Nephron progenitor cell (in vitro differentiated cells): ENCODE measurements at places on chromosomes 2 and 18.

GRCh38 chr2:241575624-241576292 lies 17.2 kb downstream of the BOK start:
- no peak for DNase-seq

- no peak for DNase-seq
Observed at GRCh38 chr18:49778826-49779465, 34.4 kb downstream of the ACAA2 start.

GRCh38 chr18:28136071-28136470 lies 40.9 kb downstream of the CDH2 start:
- DNase-seq, result no peak

GRCh38 chr2:109513749-109514588 lies 99.8 kb downstream of the SEPTIN10 start:
- peak; percentile 24 for DNase-seq

GRCh38 chr18:79681484-79682387 lies 2.1 kb downstream of the CTDP1 start:
- no peak for DNase-seq

- DNase-seq, result no peak
Observed at GRCh38 chr2:196277002-196277401, 105.6 kb upstream of the STK17B start.

DNA sequence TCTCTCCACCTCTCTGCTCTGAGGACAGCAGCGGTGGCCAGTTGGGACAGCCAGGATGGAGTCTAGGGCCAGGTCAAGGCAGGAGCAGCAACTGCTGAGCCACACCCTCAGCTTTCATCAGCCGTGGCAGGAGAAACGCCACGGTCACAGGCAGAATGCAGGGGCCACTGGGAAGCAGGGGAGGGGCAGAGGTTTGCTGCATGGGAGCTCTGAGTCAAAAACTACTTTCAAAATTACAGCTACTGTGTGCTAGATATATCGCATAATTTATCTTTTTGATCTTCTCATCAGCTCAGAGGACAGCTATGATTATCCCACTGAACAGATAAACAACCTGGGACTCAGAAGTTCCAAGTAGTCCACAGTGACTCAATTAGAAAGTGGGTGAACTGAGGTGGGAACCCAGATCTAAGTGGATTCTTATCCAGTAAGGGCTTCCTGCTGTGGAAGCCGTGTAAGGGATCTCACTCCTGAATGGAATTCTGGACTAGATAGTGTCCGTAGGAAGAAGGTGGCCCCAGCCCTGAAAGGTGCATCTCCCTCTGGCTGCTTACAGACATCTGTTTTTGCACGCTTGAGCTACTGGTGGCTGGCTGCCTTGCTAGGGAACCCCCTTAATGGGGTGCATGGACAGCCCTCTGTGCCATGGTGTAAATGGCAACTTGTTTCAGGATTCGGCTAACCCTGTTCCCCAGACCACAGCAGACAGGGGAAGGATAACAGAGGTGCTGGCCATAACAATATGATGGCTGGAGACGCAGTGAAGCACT lies 194.6 kb upstream of the SMAD2 start:
- no peak for DNase-seq

DNA sequence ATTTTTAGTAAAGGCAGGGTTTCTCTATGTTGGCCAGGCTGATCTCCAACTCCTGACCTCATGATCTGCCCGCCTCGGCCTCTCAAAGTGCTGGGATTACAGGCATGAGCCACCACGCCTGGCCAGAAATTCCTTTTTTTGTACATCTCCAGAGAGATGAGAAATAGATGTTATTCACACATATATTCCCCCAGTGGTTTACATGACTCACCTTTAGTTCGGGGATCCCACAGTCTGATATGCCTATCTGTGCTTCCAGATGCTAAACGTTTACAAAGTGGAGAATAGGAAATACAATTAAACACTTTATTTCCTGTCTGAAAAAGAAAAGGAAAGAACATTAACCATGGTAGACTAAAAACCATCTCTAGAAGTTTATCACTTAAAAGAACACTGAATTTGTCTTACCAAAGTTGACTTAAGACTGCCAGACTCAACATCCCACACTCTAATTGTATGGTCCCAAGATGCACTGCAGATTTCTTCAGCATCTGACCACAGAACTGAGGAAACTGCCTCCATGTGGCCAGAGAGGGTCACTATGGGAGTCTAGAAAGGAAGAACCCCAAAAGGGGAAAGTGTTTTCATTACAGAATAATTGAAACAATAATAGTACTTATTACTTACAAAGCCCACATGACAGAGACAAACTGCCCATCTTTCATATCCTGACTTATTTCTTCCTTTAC lies 12.6 kb upstream of the ICA1L start:
- no peak for DNase-seq

- DNase-seq, result no peak
Observed at GRCh38 chr2:10626837-10627236, 62.9 kb downstream of the NOL10 start.

DNA sequence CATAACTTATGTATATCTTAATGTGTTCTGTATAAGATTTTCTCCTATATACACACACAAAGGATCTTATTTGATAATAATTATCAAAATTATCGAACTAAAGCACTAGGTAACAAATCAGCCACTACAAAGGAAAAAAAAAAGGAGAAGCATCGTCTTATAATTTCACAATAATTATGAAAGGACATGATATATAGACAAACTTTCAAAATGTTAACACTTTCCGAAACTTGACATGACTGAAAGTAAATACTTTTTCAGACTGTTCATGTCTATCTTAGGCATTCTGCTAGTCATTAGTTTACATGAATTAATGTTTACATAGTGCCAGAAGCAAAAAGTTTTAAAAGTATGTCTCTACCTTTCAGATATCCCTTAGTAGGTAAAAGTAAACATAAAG lies 7.3 kb upstream of the NR4A2 start:
- no peak for DNase-seq

- no peak for DNase-seq
Observed at GRCh38 chr18:59881728-59882656, 17.8 kb upstream of the PMAIP1 start.

GRCh38 chr2:196737046-196737445 lies 62.4 kb downstream of the GTF3C3 start:
- DNase-seq, result no peak

- DNase-seq, result peak; percentile 30
Observed at GRCh38 chr2:219171231-219171651, 1.4 kb upstream of the SLC23A3 start.

DNA sequence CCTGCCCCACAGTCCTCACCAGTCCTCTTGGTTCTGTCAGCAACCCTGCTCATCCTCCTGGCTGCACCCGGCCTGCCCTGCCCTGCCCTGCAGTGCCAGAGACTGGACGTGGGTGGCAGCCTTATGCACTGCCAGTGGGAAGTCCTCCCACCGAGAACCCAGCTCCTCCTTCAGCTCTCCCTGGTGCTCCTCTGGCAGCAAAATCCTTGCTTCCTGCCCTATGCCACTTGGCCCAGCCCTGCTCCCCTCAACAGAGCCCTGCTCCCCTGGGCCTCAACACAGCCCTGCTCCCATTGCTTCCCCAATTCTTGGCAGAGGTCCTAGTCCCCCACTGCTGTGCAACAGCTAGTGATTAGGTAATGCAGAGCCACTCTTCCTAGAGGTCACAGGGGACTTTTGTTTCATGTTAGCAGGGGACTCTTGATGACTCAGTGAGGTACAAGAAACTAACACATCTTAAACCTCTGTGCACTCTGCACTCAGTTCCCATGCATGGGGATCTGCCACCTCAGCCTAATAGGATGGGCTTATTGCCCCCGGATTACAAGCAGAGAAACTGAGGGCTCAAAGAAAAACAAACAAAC lies 58.0 kb upstream of the EDAR start:
- DNase-seq, result no peak

DNA sequence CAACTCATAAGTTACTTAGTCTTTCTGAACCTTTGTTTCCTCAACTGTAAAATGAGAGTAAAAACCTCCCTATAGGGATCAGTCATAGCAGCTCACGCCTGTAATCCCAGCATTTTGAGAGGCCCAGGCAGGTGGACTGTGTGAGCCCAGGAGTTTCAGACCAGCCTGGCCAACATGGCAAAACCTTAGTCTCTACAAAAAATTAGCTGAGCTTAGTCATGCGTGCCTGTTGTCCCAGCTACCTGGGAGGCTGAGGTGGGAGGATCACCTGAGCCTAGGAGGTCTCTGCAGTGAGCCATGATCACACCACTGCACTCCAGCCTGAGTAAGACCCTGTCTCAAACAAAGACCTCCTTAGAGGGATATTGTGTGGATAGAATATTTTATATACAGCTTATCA lies 2.3 kb downstream of the GPR155 start:
- DNase-seq, result no peak

DNA sequence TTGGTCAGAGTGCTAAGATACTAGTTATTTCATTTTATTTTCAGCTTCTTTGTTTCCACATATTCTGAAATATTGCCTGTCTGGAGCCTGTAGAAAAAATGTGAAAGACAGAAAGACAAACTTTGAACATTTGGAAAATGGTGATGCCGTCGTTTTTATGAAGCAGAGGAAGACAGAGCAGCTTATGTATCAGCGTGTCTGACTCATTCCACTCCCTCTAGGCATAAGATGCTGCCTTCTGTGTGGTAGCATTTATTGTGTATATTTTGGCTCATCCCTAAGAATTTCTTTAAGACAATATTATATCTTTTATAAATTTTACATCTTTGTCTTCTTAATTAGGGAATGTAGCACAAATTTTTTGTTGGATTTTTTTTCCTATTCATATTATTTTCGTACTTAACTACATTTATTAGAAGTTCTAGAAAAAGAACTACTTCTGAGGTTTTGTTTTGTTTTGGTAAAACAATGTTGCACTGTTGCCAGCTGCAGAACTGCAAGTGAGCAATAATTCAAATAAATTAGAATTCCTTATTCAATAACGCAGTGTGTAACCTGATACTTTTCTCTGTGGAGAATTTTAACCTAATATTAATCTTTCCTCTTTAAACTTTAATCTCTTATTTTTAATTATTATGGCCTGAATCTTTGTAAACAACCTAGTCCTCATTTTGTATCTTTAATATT lies 300.4 kb downstream of the ZNF407 start:
- DNase-seq, result no peak

- DNase-seq, result no peak
Observed at GRCh38 chr2:122960759-122961641, 1064.1 kb upstream of the CNTNAP5 start.

DNA sequence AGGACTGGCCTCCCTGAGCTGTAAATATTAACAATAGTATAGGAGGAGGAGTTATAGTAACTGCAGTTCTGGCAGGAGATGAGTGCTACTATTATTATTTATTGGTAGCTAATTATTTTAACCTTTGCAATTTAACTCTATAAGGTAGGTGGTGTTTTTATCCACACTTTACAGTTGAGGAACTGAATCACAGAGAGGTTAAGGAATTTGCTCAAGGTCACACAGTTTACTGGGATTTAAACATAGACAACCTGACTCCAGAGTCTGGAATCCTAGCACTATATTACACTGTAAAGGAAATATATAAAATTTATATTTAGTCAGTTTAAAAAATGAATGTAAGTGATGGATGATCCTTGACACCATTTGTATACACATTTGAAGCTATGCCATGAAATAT lies 2.1 kb downstream of the ERICH2 start:
- DNase-seq, result no peak

DNA sequence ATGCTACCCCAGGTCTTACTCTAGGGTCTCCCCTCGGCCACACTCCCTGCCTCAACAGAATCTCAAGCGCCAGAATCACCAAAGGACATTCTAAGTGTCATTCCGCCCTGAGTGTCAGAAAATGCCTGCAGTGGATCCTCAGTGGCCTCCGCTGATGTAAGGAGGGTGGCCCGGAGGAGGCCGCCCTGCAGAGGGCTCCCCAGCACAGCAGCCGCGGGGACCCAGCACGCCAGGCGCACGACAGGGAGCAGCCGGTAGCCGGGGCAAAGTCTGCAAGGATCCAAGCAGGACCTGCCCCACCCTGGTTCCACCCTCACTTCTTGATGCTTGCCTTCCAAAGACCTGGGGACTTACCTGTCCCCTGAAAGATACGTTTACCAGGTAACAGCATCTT lies 54.2 kb upstream of the ID2 start:
- no peak for DNase-seq

GRCh38 chr2:72144632-72145288 lies 2.9 kb downstream of the CYP26B1 start:
- peak; percentile 71 for DNase-seq

DNA sequence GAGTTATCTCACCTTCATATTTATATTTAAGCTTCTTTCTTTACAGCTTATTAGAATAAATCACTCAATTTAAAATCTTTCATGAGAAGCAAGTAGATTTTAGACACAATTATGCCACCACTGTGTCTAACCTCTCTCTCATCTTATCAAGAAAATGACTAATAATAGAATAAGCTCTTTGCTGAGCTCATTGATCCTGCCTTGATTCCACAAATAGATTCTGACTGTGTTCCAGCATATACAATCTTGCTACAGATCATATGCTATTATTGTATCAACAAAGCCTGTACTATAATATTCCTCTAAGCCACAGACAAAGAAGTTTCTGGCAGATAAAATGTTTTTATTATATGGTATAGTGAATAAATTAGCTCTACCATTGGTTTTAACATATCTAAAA lies 168.7 kb upstream of the GULP1 start:
- no peak for DNase-seq

DNA sequence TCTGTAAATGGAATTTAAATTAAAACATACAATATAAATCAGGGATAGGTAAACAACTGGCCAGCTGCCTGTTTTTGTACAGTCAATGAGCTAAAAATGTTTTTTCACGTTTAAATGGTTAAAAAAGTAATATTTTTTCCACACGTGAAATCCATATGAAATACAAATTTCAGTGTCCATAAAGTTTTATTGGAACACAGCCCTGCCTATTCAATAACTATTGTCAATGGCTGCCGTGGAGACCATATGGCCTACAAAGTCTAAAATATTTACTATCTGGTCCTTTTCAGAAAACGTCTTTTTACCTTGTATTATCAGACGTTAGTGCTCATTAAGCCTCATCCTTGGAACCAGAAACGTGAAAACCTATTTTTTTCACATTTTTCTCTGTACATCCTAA lies 1.3 kb downstream of the TMEM17 start:
- no peak for DNase-seq

- no peak for DNase-seq
Observed at GRCh38 chr2:238694136-238694755, 153.6 kb upstream of the TWIST2 start.
